Mesothelial cell of epicardium (in vitro differentiated cells): ENCODE measurements at places on chromosomes 4 and X. TPM values are rescaled to one million over a fixed set of nuclear protein-coding genes. Genes with fewer than 3 reads are reported as not detected.

Gene CLGN
- total RNA-seq, result 1.6 to 1.8 TPM (median 1.6 TPM) in 3 replicates

Gene MMAA
- 6.7 to 8.4 TPM (median 8.3 TPM) in 3 replicates for total RNA-seq

Gene ASB9
- total RNA-seq, result 1.3 to 2.1 TPM (median 1.3 TPM) in 3 replicates

Gene SNCA
- total RNA-seq, result 14.8 to 18.3 TPM (median 15.7 TPM) in 3 replicates

Gene ARMCX4
- 29.0 to 30.8 TPM (median 29.4 TPM) in 3 replicates for total RNA-seq

Gene PYURF
- 56.1 to 58.9 TPM (median 57.6 TPM) in 3 replicates for total RNA-seq
